ENCODE measurements at places on chromosomes 11 and 22. TPM values are rescaled to one million over a fixed set of nuclear protein-coding genes. Genes with fewer than 3 reads are reported as not detected.

- no peak for DNase-seq
These were observed 260.6 kb downstream of the SOX6 start for GRCh38 chr11:16095756-16096155.

- DNase-seq, result no peak
These were observed 4.1 kb downstream of the ST3GAL4 start for GRCh38 chr11:126359431-126360048.

DNA sequence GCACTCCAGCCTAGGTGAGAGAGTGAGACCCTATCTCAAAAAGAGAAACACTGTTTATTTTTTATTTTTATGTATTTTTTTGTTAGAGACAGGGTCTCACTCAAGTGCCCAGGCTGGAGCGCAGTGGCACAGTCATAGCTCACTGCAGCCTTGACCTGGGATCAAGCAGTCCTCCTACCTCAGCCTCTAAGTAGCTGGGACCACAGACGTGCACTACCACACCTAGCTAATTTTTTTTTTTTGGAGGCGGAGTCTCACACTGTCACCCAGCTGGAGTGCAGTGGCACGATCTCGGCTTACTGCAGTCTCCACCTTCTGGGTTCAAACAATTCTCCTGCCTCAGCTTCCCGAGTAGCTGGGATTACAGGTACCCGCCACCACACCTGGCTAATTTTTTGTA, 6.4 kb downstream of the RBX1 start:
- no peak for DNase-seq

DNA sequence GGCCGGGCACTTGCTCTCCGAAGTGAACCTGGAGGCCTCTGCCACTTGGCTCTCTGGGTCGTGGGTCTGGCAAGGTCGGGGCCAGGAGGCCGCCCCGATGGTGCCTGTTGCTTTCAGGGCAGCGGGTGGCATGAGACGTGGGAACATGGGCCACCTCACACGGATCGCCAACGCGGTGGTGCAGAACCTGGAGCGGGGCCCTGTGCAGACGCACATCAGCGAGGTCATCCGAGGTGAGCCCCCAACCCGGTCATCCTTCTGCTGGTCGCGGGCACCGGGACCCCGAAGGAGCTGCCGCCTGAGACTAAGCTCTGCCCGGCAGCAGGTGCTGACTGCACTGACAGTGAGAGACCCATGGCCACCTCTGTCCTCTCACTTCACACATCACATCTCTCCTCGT, 40.0 kb downstream of the SBF1 start:
- DNase-seq, result no peak

DNA sequence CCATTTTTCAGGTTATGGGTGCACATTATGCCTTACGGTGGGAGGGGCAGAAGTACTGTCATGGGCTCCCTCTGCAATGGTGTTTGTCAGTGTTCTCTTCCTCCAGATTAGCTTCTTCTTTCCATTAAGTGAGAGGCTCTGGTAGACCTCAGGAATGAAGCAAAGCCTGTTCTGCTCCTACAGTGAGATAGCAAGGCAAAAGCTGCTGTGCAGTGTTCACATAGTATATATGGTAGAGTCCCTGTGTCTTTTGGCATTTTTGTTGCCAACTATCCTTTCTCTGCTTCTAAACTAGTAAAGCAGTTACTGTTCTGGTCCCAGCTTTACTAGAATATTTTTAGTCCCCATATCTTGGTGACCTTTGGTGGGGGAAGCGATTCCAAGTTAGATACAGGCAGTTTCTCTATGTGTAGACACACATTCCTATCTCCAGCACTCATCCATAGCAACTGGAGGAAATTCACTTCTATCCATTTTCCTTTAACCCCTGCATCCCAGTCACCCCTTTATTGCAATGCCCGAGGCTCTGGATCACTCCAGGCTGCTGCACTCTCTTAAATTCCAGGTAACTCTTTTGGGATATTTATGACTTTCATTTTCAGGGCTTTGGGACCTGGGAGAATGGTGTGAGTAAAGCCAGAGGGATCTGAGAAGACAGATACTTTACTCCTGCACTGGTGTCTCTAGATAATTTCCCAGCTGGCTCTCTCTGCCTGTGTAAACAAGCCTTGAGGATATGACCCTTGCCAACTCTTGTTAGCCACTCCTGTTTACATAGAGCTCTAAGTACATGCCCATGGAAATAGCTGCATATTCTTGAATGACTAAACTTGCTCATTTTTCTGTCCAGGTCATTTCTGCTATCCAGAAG, 3.9 kb upstream of the TRIM34 start:
- no peak for DNase-seq

Gene OR8G5
- not detected for polyA plus RNA-seq

DNA sequence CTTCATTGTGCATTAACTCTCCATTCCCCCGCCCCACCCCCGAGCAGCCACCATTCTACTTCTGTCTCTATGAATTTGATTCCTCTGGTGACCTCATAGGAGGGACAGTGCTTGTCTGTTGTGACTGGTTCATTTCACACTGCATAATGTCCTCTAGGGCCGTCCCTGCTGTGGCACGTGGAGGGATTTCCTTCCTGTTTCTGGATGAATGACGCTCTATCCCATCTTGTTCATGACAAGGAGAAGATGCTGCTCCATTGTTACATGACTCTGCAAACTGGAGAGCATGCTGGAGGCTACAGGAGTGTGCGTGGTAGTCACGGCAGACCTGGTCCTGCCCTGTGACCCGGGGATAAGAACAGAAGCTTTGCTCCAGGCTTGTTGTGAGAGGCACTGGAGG, 61.3 kb downstream of the RTL6 start:
- DNase-seq, result no peak
